ENCODE measurements at places on chromosomes 3 and 15.

GRCh38 chr15:65948383-65948782 lies 79.1 kb downstream of the RAB11A start:
- DNase-seq = no peak

GRCh38 chr3:180267202-180267843 lies 230.6 kb upstream of the PEX5L start:
- DNase-seq = no peak

GRCh38 chr3:66885326-66886000 lies 112.6 kb upstream of the KBTBD8 start:
- DNase-seq = no peak

GRCh38 chr3:106929081-106929480 lies 448.2 kb upstream of the CCDC54 start:
- no peak for DNase-seq

GRCh38 chr3:166785876-166786275 lies 594.2 kb downstream of the ZBBX start:
- DNase-seq = no peak

DNA sequence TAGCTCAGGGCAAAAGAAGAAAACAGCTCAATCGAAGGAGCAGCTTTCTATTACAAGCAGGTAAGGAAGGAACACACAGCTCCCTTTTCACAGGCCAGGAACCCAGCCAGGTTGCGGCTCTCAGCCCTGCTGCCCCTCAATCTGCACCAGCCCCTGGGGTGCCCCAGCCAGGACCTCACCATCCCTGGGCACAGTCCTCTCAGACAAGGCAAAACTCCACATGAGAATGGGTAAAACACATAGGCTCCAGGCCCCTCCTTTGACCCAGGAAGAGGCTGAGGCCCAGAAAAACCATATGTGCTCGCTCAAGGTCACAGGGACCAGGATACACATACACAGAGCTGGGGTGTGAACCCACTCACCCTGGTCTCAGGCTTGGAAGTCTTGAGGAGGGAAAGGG lies 178.7 kb upstream of the TLE3 start:
- DNase-seq = no peak

GRCh38 chr15:43916326-43916660 lies 89.5 kb downstream of the WDR76 start:
- no peak for DNase-seq

DNA sequence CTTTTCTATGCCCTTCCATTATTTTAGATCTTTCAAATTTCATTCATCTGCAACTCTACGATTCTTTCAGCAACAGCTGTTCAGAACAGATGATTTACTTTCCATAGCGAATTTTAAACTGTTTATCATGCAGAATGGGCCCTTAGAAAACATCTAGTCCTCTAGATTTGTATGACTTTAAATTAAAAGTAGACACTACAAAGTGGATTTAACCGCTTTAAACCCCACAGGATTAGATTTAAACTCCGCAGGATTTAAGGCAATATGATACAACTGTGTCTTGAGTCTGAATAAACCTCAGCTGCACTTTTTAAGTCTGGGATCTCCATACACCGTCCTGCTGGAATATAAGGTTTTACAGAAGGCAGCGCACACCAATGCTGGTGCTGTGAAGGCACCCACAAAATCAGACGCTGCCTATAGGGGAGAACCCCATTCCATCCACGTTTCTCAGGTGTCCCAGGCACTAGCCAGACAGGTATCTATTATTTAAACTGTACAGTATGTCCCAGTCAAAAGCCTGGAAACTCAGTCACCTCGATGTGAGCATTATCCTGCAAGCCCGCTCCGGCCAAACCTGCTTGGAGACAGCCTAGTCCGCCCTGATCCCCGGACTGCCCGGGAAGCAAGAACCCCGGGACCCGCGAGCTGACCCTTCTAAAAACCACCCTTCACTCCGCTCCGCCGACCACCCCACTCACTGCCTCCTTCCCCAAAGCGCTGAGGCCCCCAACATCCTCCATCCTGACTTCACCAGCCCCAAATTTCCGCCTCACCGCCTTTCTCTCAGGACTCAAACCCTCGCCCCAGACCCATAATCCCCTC lies 768 bp downstream of the ANO10 start:
- no peak for DNase-seq

- DNase-seq = no peak
Measured at GRCh38 chr3:177764377-177764912, 567.2 kb upstream of the TBL1XR1 start.

DNA sequence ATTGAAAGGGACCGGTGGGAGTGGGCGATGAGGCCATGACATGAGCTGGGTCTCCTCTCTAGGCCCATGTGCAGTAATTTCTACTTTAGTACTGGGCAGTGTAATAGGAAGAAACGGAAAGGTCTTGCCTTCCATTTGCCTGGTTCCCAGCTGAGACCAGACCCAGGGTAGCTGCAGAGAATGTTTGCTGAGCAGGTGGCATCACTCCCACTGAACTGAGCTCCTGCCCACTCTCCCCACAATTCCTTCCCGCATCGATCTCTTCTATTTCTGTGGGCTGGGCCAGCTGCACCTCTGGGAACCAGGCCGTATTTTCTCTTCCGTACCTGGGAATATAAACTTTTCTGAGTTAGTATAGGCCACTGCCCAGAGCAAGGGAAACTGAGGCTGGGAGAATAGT lies 15.8 kb downstream of the ESYT3 start:
- DNase-seq = no peak

DNA sequence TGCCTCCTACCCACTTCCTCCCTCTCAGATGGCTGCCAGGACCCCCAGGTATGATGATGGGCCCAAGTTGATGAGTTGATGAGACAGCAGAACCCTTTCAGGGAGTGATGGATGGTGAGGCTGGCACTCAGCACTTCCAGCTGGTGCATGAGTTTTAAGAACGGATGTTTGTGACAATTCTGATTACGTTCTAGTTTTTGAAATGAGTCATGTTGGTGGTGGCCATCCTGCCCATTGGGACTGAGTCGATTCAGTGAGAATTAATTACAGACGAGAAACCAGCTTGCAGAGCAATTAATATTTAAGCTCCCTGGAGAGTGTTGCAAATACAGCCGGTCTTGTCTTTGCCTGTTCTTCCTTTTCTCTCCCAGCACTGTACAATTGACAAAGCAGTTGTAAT lies 56.9 kb upstream of the NR2C2 start:
- no peak for DNase-seq

DNA sequence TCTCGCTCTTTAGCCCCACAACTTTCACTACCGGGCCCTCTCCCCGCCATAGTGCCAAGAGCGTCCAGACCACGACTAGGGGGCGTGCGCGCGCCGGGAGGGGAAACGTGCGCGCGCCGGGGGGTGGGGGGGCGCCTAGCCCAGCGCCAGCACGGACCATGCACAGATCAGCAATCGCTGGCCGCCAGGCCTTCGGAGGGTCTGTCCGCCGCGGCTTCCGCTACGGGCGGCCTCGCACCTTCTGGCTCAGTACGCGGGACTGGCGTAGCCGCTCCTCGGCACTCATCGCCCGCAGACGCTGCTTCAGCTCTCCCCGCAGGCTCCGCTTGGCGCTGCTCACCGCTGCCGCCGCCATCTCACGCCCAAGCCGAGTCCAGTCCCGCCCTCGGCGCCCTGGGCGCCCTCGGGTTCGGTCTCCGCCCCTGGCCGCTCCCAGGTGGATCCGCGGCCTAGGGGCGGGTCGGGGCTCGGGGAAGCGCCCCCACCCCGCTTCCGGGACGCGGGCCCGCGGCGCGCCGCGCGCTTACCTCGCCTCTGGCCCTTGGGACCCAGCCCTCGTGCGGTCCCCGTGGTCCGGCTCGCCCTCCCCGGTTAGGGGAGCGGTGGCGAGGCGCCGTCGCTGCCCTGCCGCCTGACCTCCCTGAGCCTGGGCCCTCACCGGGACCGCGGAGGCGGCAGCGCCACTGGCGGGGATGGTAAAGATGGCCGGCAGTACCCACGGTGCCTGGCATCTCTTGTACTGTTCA lies at the start of gene MTHFS:
Gene MTHFS, minus strand, starts transcription at position 381 of the 746 bp plus-strand sequence. Its CDS starts 26 bp downstream, at position 355.
- DNase-seq = peak; percentile 52

GRCh38 chr15:78088773-78089080 lies 3.6 kb upstream of the SH2D7 start:
- no peak for DNase-seq

- no peak for DNase-seq
Measured at GRCh38 chr15:94263341-94264273, 32.2 kb downstream of the MCTP2 start.

- no peak for DNase-seq
Measured at GRCh38 chr15:101495334-101496197, 6.1 kb upstream of the PCSK6 start.

- no peak for DNase-seq
Measured at GRCh38 chr15:31100738-31101137, 787 bp downstream of the TRPM1 start.

GRCh38 chr15:89293012-89293411 lies 41.6 kb downstream of the POLG start:
- no peak for DNase-seq
